ENCODE measurements at places on chromosomes 2 and 18. TPM values are rescaled to one million over a fixed set of nuclear protein-coding genes. Genes with fewer than 3 reads are reported as not detected.

Gene PUS10
- 44.3 TPM for total RNA-seq

GRCh38 chr2:235052514-235053354 lies 100.9 kb downstream of the SH3BP4 start:
- no peak overlapping the region for H3K27ac ChIP-seq
- H3K4me1 ChIP-seq = peaks cover 11% of the 10 kb centered on the region
- DNase-seq = no peak

GRCh38 chr2:188478724-188479123 lies 187.1 kb downstream of the GULP1 start:
- H3K4me1 ChIP-seq = no peaks in the 10 kb centered on the region
- no peak overlapping the region for H3K4me3 ChIP-seq
- H3K27me3 ChIP-seq = no peaks in the 10 kb centered on the region
- DNase-seq = no peak
- no peaks in the 10 kb centered on the region for H3K36me3 ChIP-seq

Gene PPP1R1C
- total RNA-seq = 1.5 TPM

GRCh38 chr18:77081390-77081778 lies 51.2 kb downstream of the MBP start:
- H3K36me3 ChIP-seq = no peaks in the 10 kb centered on the region
- H3K4me1 ChIP-seq = peaks cover 19% of the 10 kb centered on the region
- no peak overlapping the region for H3K27ac ChIP-seq
- H3K4me3 ChIP-seq = no peak overlapping the region
- DNase-seq = no peak

DNA sequence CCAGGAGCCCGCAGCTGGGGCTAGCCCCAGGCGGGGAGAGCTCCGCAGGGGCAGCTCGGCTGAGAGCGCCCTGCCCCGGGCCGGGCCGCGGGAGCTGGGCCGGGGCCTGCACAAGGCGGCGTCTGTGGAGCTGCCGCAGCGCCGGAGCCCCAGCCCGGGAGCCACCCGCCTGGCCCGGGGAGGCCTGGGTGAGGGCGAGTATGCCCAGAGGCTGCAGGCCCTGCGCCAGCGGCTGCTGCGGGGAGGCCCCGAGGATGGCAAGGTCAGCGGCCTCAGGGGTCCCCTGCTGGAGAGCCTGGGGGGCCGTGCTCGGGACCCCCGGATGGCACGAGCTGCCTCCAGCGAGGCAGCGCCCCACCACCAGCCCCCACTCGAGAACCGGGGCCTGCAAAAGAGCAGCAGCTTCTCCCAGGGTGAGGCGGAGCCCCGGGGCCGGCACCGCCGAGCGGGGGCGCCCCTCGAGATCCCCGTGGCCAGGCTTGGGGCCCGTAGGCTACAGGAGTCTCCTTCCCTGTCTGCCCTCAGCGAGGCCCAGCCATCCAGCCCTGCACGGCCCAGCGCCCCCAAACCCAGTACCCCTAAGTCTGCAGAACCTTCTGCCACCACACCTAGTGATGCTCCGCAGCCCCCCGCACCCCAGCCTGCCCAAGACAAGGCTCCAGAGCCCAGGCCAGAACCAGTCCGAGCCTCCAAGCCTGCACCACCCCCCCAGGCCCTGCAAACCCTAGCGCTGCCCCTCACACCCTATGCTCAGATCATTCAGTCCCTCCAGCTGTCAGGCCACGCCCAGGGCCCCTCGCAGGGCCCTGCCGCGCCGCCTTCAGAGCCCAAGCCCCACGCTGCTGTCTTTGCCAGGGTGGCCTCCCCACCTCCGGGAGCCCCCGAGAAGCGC lies 15.0 kb upstream of the GMPPA start:
- H3K27ac ChIP-seq = no peak overlapping the region
- peak overlapping the region; percentile 44 for H3K4me3 ChIP-seq
- peaks cover 13% of the 10 kb centered on the region for H3K4me1 ChIP-seq
- no peaks in the 10 kb centered on the region for H3K36me3 ChIP-seq
- peaks cover 98% of the 10 kb centered on the region for H3K27me3 ChIP-seq
- DNase-seq = no peak

GRCh38 chr2:67612576-67613042 lies 215.5 kb downstream of the ETAA1 start:
- no peaks in the 10 kb centered on the region for H3K27me3 ChIP-seq
- no peaks in the 10 kb centered on the region for H3K4me1 ChIP-seq
- DNase-seq = no peak
- H3K36me3 ChIP-seq = no peaks in the 10 kb centered on the region
- H3K4me3 ChIP-seq = no peak overlapping the region

DNA sequence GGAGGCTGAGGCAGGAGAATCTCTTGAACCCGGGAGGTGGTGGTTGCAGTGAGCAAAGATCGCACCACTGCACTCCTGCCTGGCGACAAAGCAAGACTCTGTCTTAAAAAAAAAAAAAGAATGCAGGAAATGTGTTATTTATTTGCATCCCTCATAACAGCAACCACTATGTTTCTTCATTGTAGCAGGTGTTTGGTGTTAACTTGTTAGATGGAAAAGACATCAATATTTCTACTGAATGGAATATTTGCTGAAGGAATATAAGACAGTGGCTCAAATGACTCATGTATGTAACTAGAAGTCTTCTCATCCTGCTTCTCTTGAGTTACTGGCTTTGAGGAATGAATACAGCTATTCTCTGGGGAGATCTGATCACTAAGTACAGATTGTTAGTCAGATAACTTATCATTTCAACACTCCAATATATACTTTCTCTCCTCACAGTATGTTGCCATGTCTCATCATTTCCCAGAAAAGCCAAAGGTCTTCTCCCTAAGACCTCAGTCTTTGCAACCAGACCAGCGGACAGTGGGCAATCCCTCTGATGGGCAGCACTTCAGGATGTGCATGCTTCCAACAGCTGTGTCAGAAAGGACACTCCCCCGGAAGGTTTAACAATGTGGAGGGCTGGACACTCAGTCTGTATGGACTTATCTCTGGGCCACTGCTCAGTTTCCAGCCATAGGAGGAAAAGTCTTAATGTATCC lies 104.4 kb upstream of the STK17B start:
- H3K4me3 ChIP-seq = no peak overlapping the region
- H3K27ac ChIP-seq = no peak overlapping the region
- no peaks in the 10 kb centered on the region for H3K36me3 ChIP-seq
- no peak for DNase-seq
- H3K4me1 ChIP-seq = peaks cover 11% of the 10 kb centered on the region

GRCh38 chr2:160315337-160315736 lies 115.3 kb upstream of the ITGB6 start:
- H3K27me3 ChIP-seq = no peaks in the 10 kb centered on the region
- no peak overlapping the region for H3K27ac ChIP-seq
- peaks cover 20% of the 10 kb centered on the region for H3K4me1 ChIP-seq
- H3K4me3 ChIP-seq = no peak overlapping the region
- peaks cover 8% of the 10 kb centered on the region for H3K36me3 ChIP-seq
- DNase-seq = no peak

GRCh38 chr2:135615404-135615803 lies 84.1 kb downstream of the R3HDM1 start:
- no peaks in the 10 kb centered on the region for H3K27me3 ChIP-seq
- H3K4me1 ChIP-seq = no peaks in the 10 kb centered on the region
- no peak for DNase-seq
- no peak overlapping the region for H3K27ac ChIP-seq
- H3K4me3 ChIP-seq = no peak overlapping the region

- H3K27ac ChIP-seq = no peak overlapping the region
- DNase-seq = no peak
- no peaks in the 10 kb centered on the region for H3K27me3 ChIP-seq
- H3K4me3 ChIP-seq = no peak overlapping the region
Measured at GRCh38 chr2:85803704-85804425, 50.1 kb downstream of the ATOH8 start.

Gene DSG4
- total RNA-seq = not detected

DNA sequence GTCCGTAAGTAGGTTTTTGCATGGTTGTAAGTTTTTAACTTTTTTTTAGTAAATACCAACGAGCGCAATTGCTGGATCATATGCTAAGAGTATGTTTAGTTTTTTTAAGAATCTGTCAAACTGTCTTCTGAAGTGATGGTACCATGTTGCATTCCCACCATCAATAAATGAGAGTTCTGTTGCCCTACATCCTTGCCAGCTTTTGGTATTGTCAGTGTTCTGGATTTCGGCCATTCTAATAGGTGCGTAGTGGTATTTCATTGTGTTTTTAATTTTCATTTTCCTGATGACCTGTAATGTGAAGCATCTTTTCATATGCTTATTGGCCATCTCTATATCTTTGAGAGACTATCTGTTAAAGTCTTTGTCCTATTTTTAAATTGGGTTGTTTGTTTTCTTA lies 114.3 kb downstream of the LDLRAD4 start:
- H3K27ac ChIP-seq = no peak overlapping the region
- no peaks in the 10 kb centered on the region for H3K27me3 ChIP-seq
- DNase-seq = no peak
- no peaks in the 10 kb centered on the region for H3K36me3 ChIP-seq
- H3K4me3 ChIP-seq = no peak overlapping the region

DNA sequence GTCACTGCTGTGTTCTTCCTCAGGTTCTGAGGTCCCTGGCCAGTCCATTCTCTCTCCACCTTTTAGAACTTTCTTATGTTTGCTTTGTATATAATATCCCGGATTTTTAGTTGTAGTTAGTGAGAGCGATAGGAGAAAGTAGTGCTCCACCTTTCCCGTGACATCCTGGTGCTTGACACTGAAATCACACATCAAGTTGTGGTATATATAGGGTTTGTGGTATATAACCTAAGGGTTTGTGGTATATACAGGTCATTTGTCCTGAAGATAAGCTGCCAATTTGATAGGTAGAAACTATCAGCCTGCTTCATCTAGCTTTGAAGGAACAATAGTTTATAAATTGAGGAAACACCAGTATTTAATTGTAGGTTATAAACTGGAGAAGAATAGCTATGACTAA lies 13.1 kb downstream of the ZNF892 start:
- H3K4me1 ChIP-seq = no peaks in the 10 kb centered on the region
- H3K27me3 ChIP-seq = no peaks in the 10 kb centered on the region
- no peak overlapping the region for H3K4me3 ChIP-seq
- no peak overlapping the region for H3K27ac ChIP-seq
- no peaks in the 10 kb centered on the region for H3K36me3 ChIP-seq

DNA sequence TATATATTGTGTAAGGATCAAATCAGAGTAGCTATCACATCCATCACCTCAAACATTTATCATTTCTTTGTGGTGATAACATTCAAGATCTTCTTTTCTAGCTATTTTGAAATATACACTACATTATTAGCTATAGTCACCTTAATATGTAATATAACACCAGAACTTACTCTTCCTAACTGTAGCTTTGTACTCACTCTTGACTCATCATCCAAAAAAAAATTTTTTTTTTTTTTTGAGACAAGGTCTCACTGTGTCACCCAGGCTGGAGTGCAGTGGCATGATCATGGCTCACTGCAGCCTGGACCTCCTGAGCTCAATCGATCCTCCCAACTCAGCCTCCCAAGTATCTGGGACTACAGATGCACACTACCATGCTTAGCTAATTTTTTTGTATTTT lies 153.3 kb downstream of the EML6 start:
- H3K4me3 ChIP-seq = no peak overlapping the region
- no peak overlapping the region for H3K27ac ChIP-seq
- no peaks in the 10 kb centered on the region for H3K36me3 ChIP-seq

- H3K36me3 ChIP-seq = no peaks in the 10 kb centered on the region
- no peak overlapping the region for H3K4me3 ChIP-seq
- no peaks in the 10 kb centered on the region for H3K4me1 ChIP-seq
- no peaks in the 10 kb centered on the region for H3K27me3 ChIP-seq
Measured at GRCh38 chr2:198456418-198456817, 652.0 kb downstream of the PLCL1 start.

GRCh38 chr2:1728821-1729220 lies 15.5 kb downstream of the PXDN start:
- no peaks in the 10 kb centered on the region for H3K36me3 ChIP-seq
- DNase-seq = no peak
- no peak overlapping the region for H3K4me3 ChIP-seq
- H3K4me1 ChIP-seq = no peaks in the 10 kb centered on the region
- H3K27me3 ChIP-seq = peaks cover 39% of the 10 kb centered on the region
- no peak overlapping the region for H3K27ac ChIP-seq

DNA sequence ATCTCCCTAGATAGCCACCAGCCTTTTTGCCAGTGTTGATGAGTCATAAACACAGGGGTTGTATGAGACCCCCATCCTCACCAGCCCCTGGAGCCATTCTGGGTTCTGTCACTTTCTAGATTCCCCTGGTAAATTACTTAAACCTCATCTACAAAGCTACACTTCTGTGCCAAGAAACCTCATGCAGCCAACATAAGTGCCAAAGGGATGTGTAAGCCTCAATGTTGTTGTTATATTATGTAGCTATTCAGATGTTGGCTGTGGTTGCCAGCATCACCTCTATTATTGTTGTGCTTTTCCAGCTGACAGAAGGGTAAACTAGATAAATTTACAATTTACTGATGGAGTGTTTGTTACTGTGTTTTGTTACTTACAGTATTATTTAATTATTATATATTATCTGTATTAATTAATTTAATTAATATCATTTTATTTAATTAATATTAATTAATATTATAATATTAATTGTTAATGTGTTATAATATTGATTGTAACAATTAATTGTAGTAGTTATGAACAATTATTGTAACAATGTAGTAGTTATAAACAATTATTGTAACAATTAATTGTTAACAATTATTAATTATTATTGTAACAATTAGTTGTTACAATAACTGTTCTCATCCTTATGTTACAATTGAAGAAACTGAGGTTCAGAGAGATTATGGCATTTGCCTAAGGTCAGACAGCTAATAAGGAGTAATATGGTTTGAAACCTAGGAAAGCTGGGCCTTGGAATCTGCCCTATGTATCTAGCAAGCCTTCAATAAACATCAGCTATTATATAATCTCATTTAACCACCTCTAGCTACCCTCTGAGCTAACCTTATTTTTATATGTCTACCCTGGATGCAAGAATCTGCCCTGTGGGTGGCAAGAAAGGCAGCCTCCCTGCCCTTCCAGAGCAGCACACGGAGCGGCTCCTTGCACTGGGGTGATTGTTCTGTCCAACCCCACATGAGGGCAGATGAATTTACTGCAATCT lies 36.1 kb downstream of the PSTPIP2 start:
- H3K4me3 ChIP-seq = no peak overlapping the region
- H3K4me1 ChIP-seq = 0 out of 2 replicates have a peak, but pooled peaks cover 6% of the 10 kb centered on the region
- peaks cover 16% of the 10 kb centered on the region for H3K27me3 ChIP-seq
- no peaks in the 10 kb centered on the region for H3K36me3 ChIP-seq

DNA sequence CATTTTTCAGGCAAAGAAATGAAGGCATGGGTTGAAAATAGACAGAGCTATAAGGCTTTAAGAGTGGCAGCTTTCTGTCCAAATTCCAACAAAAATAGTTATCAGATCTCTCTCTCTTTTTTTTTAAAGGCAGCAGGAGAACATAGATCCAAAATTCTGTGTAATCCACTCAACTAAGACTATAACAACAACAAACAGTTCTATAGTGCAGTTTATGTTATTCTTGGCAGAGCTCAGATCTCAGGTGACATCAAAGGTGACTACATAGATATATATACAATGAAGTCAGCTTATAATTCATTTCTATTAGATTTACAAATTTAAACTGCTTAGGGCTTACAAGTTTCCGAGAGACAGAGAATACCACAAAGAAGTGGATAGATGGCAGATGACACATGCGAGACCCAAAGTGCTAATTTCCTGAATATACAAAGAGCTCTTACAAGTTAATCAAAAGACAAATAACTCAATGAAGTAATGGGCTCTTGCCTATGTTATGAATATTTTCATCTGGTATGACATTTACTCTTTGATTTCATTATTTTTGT lies 223.2 kb downstream of the BCL2 start:
- H3K4me3 ChIP-seq = no peak overlapping the region
- H3K27me3 ChIP-seq = peaks cover 1% of the 10 kb centered on the region
- H3K27ac ChIP-seq = no peak overlapping the region
- DNase-seq = no peak
- no peaks in the 10 kb centered on the region for H3K36me3 ChIP-seq

All from HepG2 (cell line).